ENCODE measurements at places on chromosomes 3 and 15.

- no peak for DNase-seq
Measured at GRCh38 chr15:52923626-52924025, 133.5 kb upstream of the ONECUT1 start.

DNA sequence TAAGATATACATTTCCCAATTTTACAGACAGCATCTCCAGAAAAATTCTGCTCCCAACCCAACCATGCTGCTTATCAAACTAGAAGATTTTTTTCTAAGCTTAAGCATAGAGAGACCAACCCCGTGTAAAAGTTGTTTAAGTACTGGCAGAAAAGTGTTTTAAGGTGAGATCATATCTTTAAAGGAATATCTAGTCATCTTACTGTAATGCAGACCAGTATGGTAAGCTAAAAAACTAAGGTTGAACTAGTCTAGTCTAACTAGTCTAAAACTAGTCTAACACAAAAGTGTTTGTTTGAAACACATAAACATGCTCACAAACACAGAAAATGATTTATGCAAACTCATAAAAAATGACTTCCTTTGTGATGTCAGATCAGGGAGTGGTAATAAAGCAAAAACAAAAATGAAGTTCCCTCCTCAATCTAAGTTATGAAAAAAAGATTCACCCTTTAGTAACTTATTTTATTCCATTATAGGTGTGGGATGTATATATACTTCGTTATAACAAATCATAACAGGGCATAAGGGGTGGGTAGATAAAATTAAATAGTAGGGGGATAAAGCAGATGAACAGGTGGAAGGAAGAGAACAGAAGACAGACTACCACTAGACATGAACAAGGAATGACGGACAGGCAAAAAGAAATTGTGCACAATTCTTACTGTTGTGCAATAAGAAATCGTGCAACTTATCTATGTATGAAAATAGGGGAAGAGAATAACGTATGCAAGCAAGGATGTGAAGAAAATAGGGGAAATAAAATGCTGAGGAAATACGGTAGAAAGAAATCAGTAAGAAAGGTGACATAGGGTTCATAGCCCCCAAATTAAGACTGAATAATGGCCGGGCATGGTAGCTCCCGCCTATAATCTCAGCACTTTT lies 10.0 kb downstream of the MYO5A start:
- DNase-seq = no peak

DNA sequence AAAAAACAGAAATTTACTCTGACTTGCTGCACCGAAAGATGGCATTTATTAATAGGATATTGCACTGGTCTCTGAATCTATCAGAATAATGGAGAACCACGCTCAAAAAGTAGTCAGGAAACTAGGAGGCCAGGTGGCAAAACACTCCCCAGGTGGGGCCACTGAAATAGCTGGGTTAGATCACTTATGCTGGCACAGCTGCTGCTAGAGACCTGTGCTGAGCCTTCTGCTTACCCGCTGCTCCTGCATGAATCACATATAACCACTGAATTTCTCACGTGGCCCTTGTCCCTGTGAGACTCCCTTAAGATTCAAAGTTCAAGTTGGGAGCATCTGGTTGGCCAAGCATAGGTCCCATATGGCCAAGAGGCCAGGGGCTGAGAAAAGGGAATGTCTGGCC lies 66.0 kb upstream of the OXTR start:
- no peak for DNase-seq

DNA sequence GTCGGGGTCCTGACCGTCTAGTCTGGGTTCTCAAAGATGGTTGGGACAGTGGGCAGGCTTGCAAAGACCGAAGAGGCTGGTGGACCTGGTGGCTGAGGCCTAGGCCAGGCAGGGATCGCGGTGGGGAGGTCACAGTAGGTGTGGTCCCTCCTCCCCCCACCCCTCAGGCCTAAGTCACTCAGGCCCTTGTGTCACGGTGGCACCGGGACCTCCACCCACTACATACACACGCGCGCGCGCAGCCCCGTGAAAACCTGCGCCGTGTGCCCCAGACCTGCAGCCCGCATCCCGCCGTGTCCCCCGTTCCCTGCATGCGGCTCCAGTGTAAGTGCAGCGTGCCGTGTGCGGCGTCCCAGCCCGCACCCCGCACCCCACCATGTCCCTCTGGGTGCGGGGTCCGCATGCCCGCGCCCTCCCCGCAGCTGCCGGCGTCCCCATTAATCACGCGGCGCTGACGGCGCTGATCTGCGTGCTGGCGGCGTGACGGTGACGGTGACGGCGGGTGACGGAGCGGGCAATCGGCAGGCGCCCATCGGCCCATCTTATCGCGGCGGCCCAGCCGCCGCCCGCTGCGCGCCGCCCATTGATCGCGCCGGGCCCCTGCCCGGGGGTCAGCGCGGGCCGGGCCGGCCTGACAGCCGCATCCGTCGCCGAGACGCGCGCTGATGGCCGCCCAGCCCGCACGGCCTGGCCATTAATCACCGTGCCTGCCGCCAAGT lies 24.4 kb downstream of the SEC61A1 start:
- DNase-seq = peak; percentile 54

GRCh38 chr3:69400683-69401082 lies 14.8 kb upstream of the FRMD4B start:
- no peak for DNase-seq

DNA sequence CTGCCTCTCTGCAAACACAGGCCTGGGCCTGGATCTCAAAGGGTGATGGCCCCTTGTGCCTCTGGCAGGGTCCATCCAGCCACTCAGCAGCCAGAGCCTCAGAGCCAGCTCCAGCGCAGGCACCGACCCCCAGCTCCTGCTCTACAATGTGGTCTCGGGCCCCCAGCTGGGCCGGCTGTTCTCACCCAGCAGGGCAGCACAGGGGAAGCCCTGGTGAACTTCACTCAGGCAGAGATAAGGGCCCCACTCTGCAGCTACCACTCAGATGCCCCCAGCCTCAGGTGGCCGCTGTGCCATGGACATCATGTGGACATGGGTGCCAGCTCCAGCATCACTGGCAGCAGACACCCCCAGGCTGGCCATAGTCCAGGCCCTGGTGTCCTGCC lies 173.1 kb downstream of the TBC1D2B start:
- DNase-seq = no peak

DNA sequence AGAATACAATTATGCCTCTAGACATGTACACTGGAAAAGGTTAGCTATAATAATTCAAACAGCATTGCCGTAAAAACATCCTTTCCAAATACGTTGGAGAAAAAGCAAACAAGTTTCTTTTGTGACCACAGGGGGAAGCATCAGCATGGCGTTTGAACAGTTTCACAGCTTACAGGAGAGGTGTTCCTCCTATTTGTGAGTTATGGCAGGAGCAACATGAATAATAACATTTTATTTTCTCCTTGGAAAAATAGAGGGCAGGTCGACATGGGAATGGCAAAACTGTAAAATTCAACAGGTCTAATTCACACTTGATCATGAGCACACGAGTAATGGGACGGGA lies 39.7 kb upstream of the GADL1 start:
- DNase-seq = no peak

DNA sequence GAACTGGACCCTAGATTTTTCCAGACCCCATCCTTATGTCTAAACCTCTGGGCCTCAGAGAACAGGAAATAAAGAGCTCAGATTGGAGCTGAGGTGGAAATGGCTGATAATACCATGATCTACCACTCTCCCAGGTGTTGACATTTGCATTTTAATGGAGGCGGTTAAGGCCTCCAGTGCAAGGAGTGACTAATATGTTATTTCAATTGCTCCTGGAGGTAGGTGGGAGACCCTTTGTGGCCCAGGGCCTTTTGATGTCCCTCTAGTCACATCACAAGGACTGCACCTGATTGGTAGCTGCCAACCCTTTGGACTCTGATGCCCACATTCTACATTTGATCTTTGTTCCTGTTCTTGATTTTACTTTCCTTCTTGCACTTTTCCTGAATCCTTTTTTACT lies 9.0 kb upstream of the ADCY5 start:
- no peak for DNase-seq

- no peak for DNase-seq
Measured at GRCh38 chr3:43366481-43366880, 80.1 kb downstream of the SNRK start.

DNA sequence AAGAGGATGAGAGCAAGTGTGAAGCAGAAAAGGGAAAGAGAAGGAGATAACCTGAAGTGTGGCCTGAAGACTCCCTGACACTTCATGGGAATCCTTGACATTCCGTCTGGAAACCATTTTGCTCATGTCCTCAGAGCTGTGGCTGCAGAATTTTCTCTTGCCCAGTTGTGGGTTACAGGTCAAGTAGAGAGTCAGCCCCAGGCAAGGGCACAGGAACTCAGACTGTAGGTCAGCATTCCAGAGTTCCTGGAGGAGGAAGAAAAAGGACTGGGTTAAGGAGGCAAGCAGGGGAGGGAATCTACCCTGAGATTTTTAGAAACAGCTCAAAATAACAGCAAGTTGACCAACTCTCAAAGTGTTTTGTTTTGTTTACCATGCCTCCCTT lies 4.1 kb upstream of the THSD4 start:
- no peak for DNase-seq

DNA sequence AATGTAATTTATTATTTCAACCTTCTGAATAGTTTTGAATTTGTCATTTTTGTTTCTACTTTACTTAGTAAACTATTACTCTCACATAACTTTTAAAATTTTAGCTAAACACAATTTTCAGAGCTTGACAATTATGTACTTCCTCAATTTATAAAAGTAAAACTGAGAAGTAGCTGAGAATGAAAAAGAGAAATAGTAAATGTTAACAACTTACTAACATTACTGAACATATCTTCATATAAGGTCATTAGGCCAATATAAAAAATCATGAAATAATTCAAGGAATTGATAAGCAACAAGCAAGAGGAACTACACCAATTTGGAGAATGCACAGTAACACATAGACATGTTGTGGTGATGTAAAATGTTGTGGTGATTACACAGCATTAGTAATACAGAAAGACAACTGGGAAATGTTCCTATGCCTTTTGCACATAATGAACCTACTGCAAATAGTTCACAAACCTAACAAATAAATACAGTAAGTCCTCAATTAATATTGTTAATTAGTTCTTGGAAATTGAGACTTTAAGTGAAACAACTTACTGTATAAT lies 137.9 kb downstream of the CBLB start:
- DNase-seq = no peak

- DNase-seq = no peak
Measured at GRCh38 chr3:130276203-130276803, 69.2 kb upstream of the COL6A5 start.
